ENCODE measurements at places on chromosomes 2 and 18.

DNA sequence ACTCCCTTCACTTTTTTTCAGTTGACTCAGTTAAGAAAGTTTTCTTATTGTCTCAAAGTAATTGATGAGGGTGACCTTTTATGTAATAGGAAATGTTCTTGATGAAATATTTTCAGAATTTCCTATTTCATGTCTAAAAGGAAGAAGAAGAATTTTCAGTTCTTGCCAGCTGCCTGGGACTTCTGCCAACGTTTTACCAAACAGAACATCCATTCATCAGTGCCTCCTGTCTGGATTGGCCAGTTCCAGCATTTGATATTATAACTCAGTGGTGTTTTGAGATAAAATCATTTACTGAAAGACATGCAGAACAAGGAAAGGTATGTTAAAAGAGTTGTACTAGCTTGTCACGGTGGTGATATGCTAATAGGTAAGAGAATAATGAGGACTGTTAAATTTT lies 104.7 kb upstream of the MYO3B start:
- no peak for DNase-seq

DNA sequence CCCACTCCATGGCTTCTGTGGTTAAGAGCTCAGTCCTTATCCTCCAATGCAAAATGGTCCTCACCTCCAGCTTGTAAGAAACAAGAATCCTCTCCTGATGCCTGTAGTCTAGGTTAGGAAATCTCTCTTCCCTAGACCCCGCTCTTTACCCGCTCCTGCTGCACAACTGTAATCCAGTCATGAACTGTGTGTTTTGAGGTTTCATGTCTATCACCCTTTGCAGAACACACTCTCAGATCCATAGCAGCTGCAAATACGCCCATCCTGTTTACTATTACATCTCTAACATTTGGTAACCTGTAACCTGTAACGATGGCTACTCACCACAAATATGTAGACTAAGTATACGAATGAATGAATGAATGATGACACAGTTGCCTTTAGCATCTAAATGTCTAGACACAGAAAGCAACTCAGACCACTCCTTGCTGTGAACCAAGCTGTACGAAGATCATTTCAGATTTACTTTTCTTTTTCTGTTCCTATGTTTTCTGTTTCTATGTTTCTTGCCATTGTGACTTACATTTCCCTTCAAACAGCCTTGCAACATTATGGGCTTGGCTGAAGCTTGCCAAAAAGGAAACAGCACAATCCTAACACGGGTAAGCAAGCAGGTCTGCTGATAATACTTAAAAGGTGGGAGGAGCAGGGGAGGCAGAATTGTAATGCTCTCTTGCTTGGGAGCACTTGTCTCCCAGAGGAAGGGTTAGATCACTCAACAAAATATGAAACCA lies 53.7 kb downstream of the EPHA4 start:
- DNase-seq, result no peak

DNA sequence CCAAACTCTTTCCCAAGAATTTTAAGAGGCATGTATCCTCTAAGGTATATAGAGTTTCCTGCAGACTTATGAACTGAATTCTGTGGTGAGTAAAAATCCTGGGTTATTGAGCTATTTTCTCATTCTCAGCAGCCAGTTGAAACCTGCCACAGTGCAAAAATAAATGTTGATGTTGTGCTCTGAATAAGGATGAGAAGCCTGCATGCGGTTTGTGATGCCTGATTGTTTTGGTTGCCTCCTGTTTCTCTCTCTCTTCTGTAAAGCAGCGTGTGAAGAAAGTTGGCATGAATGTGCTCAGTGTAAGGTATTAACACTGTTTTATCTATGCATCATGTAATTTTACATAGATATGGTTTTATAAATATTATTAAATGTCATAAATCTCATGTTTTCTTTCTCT lies 452.6 kb downstream of the CDH2 start:
- DNase-seq, result no peak

- DNase-seq, result no peak
Measured at GRCh38 chr2:2942225-2942624, 435.4 kb downstream of the EIPR1 start.

- no peak for DNase-seq
Measured at GRCh38 chr18:34028324-34028723, 196.4 kb downstream of the NOL4 start.

DNA sequence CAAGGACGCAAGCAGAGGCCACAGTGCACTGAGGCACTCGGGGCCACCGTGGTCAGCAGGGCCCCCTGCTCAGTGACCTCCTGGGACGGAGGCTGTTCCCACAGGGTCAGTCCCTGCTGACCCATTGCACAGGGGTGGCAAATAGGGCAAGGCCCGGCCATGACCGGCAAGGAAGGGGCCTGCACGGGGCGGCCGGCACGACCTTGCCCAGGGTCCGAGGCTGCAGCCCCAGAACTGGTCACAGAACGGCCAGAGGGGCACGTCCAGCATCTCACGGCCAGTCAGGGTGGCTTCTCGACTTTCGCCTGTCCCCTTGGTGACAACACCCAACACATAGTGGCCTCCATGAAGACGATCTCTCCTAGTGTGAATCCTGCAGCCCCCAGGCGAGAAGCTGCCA lies 27.6 kb upstream of the OTOS start:
- no peak for DNase-seq

- no peak for DNase-seq
Measured at GRCh38 chr2:41197781-41198180, 745.9 kb upstream of the SLC8A1 start.

- no peak for DNase-seq
Measured at GRCh38 chr2:191274413-191274815, 29.2 kb downstream of the MYO1B start.

Data from amygdala (tissue), 56 donors.